ENCODE measurements at places on chromosomes 13 and 19. TPM values are rescaled to one million over a fixed set of nuclear protein-coding genes. Genes with fewer than 3 reads are reported as not detected.

The PLEKHA4 gene
- 38.8 TPM for total RNA-seq

The FXYD7 gene
- not detected for total RNA-seq

The CHMP2A gene
- 115 TPM for total RNA-seq

GRCh38 chr19:10544753-10545251, 1.1 kb downstream of the ATG4D start:
- DNase-seq: peak; percentile 68

DNA sequence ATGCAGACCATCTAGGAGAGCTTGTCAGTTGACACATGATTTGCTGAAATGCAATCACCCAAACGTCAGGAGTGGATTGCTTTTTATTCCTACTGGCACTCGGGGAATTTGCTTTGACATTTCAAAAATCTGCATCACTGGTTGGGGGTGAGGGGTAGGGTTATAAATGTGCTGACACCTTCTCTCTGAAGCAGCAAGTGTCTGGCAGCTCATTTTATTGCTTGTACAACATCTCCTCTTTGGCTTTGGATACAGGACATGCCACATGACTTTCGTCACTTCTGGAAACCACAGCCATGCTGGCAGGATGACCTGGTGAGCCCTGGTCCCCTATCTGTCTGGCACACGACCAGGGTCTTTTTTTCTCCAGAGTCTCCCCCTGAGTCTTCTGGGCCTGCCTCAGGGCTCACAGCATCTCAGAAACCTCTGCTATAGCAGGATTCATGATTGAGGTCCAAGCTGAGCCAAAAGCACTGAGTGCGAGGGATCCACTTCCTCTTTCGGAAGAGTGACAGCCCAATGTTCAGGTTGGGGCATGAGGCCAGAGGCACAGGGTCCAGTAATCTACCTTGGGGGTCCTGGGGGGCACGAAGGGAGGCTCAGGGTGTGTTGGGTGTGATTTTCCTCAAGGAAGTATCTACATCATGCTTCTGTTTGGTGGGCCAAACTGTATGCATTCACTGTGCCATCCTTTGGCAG, 60.1 kb downstream of the HSPH1 start:
- no peak for DNase-seq

GRCh38 chr13:66402066-66402465, 828.1 kb downstream of the PCDH9 start:
- no peak for DNase-seq

DNA sequence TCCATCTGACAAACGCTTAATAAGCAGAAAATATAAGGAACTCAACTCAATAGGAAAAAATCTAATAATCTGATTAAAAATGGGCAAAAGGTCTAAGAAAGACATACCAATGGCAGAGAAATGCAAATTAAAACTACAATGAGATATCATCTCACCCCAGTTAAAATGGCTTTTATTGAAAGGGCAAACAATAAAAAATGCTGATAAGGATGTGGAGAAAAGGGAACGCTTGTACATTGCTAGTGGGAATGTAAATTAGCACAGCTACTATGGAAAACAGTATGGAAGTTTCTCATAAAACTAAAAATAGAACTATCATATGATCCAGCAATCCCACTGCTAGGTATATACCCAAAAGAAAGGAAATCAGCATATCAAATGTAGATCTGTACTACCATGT, 508.8 kb upstream of the GPC6 start:
- DNase-seq: no peak
